Retina (tissue), 1 donor: ENCODE measurements at places on chromosomes 4 and X.

- no peak for DNase-seq
Observed at GRCh38 chr4:176137631-176138030, 57.8 kb downstream of the SPATA4 start.

- peak; percentile 63 for DNase-seq
Observed at GRCh38 chr4:3783693-3784306, 17.6 kb downstream of the ADRA2C start.

- DNase-seq = no peak
Observed at GRCh38 chrX:79412972-79413371, 45.8 kb upstream of the ITM2A start.

DNA sequence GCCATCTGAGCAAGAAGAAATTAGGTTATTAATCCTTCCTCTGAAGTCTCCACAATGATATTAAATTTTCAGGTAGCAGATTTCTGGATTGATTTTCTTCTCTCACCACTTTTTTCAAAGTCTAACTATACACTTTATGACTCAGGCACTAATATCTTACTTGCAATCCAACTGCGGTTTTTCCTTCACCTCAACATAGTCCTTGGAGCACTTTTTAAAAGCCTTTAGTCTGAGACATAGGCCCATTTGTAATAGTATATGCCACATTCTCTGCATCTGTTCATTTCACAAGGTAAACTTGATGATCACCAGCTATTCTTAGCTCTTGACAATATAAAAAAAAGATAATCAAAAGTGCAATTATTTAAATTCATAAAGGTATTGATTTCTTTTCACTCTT lies 55.9 kb upstream of the EDNRA start:
- no peak for DNase-seq

DNA sequence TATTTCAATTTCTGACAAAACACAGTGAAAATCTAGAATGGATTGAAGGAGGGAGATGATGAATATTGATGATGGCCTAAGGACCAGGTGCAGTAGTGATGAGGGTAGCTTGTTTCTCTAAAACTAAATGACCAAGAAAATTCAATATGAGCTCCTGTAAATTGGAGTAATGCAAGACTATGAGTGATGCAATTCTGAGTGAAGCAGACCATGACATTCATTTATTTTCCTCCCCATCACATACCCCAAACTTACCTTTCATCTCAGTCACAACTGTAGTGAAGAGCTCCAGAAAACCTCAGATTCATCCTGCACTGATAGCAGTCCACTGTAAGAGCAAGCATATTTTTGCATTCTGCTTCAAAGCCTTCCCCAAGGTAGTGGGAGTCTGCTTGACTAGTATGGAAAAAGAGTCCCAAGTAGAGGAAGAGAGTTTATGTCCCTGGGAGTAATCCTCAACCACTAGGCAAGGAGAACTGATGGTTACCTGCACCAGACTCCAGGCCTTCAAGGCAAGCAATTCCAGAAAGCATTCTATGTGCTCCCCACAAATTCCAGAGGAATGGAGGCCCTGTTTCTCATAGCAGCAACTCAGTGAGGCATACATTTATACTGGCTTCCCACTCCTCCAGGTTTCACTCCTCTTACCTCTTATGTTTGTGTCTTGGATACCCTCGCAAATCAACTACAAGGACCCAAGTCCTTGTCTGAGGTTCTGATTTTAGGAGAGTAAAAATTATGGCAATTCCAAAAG lies 47.2 kb downstream of the CXCL1 start:
- DNase-seq = no peak
